ENCODE measurements at places on chromosomes 3 and 15.

- no peak for DNase-seq
These were observed 384 bp upstream of the LEKR1 start for GRCh38 chr3:156825795-156826143.

GRCh38 chr3:188689101-188689574, 482.6 kb upstream of the TPRG1 start:
- no peak for DNase-seq

DNA sequence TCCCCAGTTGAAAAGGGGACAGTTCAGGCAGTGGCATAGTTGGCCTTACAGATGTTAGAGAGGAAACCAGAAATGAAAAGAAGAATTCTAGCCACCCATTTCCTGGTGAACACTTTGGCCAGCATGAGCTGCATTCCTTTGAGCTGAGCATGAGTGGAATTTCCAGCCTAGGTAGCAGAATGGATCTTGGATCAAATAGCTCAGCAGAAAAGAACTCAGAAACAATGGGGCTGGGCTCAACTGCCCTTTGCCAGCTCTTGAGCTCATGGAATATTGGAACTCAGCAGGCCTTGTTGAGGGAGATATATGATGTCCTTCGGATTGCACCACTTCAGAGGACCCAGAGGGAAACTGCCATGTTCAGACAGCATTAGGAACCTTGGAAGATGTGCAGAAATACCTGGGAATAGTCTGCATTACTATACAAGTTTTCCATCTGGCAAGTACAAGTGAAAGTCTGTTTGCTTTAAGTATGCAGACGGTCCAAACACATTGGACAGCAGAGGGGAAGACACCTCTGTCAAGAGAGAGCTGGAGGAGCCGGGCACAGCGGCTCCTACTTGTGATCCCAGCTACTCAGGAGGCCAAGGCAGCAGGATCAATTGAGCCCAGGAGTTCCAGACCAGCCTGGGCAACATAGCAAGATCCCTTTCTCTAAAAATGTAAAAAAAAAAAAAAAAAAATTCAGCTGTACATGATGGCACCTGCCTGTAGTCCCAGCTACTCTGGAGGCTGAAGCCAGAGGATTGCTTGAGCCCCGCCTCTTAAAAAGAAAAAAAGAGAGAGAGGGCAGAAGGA, 3.1 kb upstream of the CDV3 start:
- DNase-seq: no peak

DNA sequence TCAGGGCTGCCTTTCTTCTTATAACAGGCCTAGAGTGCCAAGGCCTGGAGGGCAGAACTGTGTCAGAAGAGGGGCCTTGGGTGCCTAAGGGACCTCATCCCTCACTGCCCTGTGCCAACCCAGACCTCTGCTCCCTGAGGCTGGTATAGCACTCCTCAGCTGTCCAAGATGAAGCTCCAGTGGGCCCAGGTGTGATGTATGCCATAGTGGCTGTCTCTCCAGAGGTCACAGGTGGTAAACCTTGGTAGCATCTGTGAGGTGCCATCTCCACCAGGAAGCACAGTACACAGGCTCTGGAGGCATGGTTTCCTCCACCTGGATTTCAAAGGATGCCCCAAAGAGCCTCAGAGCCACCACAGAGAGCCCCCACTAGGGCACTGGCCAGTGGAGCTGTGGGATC, 12.3 kb upstream of the KLHL40 start:
- DNase-seq: no peak

DNA sequence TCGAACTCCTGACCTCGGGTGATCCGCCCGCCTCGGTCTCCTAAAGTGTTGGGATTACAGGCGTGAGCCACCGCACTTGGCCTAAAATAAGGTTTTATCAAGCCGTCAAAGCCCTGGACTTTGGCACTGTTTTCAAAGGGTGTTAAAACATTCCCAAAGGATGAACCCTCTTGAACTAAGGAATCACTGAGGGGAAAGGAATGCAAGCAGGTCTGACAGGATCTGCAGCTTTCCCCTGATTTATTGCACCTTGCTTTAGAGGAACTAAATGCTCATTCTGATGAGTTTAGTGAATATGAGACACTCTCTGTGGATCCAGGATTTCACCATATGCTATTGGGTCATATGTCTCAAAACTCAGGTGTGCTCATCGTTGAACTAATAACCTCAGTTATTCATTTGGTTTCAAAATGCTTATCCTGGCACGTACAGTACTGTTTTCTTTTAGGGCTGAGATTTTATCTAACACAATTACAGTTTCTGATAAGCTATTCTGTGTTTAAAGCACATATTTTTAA, 63.0 kb upstream of the TSC22D2 start:
- no peak for DNase-seq

DNA sequence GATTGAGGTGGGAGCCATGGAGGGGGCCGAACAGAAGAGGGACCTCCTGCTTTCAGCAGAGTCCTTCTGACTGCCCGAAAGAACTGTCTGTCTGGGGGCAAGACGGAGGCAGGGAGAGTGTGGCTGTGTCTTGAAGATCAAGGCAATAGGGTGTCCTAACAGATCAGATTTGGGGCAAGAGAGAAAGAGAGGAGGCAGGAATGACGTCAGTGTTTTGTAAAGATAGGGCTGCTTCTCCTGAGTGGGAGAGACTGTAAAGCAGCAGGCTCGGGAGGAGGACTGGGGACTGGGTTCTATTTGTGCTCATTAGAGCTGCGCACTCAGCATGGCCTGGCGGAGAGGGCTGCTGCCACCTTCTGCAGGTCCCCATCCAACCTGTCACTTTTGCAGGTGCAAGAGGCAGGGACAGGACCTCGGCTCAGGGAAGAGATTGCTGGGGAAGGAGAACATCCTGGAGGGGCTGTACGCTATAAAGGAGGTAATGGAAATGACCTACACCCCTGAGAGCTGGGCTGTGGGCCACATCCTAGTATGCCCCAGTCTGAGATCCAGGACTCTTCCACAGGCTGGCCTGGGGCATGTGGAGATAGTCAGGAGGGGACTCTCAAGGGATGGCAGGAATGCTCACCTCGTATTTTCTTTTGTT, 29.0 kb upstream of the FGD5 start:
- DNase-seq: no peak

- no peak for DNase-seq
These were observed 196.6 kb upstream of the IL12A start for GRCh38 chr3:159792070-159792469.

DNA sequence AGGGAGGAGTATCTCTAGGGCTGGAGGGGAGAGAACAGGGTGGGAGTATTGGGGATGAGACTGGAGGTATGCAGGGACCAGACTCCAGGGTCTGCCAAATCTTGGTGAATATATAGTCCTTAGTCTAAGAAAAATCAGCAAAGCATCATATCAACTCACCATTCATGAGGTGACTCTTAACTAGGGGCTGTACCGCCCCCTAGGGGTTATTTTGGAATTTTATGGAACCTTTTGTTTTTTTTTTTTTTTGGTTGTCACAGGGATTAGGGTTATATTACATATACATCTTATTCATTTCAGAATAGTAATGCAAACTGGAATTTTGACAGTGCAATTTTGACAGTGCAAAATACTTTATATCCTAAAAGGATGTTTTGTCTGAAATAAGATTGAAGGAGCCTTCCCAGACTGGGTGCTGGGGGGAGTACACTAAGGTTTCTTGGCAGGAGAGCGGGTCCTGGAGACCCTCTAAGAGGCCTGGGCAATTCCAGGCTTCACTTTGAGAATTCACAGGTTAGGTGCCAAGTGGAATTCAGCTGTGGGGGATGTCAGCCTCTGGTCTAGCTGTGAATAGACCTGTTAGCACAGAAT, 7.5 kb downstream of the CMTM7 start:
- no peak for DNase-seq

DNA sequence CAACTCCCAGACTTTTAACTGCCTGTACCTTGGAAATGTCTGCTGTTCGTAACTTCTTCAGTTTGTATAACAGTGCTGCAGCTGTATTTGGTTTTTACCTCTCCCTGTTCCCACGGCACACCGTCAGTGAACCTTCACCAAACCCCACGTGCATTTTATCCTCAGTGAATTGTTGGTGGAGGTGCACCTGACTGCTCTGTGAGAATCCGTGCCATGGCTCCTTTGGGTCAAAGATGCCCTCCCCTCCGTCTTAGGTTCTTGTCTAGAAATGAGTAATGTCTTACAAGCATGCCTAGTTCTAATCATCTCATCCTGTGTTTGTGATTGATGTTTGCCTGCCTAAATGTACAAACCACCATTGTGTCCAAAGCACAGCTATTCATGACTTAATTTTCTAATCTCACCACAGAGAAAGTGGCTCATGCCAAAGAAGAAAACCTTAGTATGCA, 28.2 kb downstream of the TPM1 start:
- no peak for DNase-seq

- DNase-seq: no peak
These were observed 194.4 kb downstream of the FEZF2 start for GRCh38 chr3:62178739-62179600.

DNA sequence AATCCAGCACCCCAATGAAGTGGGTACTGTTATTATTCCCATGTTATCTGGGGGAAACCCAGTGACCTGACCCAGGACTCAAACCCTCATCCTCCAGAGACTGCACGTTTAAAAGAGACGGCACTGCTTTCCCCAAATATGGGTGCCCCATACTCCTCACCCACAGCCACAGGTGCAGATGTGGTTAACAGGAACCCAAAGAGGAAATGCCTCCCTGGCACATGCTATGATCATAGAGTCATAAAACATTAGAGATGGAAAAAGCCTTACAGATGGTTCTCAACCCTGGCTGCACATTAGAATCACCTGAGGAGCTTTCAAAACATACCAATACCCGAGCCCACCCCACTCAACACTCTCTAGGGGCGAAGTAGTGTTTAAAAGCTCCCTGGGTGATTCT, 111.5 kb downstream of the SEMA5B start:
- no peak for DNase-seq

GRCh38 chr3:17494117-17494809, 248.2 kb downstream of the TBC1D5 start:
- no peak for DNase-seq

GRCh38 chr3:66411474-66411873, 89.3 kb downstream of the LRIG1 start:
- DNase-seq: no peak

DNA sequence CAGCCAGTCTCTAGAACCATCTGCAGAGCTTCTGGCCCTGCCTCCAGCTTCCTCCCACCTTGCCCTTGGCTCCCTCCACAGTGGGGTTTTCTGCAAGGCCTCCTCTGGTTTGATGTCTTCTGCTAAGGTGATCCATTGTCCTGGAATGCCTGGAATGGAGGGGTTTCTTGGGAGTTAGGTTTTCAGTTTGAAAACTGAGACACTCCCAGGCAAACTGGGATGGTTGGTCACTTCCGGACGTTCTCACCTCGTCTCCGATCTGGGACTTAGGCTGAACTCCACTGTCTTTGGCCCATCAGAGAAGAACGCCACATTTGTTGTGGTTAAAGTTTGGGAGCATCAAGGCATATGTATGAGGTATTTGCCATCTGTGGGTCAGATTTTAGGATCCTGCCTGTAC, 77.4 kb upstream of the KLHL25 start:
- no peak for DNase-seq

DNA sequence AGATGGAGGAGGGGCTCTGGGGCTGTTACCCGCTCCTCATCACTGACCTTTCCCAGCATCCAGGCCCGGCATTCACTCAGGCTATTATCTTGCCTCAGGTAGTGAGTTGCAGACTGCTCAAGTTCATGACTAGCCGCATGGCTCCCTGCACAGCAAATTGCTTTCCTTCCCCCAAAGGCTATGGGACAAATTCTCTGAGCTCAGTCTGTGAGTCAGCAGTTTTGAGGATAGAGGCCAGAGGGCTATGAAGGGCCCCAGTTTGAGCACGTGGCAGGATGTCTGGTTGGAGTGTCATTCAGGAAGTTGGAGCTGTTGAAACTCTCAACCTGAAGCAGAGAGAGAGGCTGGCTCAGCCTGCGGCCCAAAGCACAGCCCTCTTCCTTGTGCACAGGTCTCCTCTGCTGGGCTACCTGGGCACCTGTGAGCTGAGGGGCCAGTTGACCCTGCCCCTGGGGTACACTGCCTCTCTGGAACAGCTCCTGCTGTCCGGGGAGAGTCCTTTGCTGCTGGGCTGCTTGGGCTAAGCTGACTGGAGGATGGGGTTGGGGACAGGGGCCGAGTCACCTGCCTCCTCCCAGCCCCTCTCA, 7.9 kb downstream of the FAH start:
- no peak for DNase-seq

- DNase-seq: no peak
These were observed 19.5 kb downstream of the PRKCD start for GRCh38 chr3:53180305-53181023.

DNA sequence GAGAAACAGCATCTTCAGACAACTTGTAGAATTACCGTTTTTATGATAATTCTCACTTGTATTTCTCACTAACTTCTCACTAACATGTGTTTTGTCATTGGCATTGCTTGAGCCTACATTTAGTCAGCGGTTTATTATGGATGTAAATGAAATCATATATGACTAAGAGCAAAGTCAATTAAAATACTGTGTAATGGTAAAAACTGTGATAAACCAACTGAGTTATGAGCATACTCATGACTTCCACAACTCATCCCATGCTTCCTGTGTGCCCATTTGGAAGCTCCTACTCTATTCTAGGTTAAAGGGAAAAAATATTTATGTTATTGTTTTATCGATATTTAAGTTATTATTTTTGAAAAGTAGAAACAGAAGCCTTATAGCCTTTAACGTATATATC, 12.8 kb downstream of the PXK start:
- no peak for DNase-seq

DNA sequence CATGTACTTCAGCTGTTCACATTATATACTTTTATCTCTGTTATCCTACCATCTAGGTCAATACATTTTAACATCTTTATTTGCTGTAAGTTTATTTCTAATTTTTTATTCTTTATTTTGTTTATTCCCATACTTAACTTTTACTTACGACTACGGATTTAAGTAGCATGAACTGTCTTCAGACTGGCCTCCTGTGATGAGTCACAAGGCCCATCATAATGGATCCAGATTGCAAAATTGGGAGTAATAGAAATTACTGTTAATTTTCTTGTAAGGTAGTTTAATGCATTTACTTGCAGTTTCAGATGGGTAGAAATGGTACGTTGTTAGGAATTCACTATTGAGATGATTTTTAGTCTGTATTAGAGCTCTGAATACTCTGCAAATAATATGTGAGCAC, 45.9 kb downstream of the PPARG start:
- no peak for DNase-seq

GRCh38 chr15:70080347-70080746, 17.4 kb downstream of the TLE3 start:
- DNase-seq: no peak

GRCh38 chr3:168336276-168336675, 240.6 kb upstream of the GOLIM4 start:
- DNase-seq: no peak

- no peak for DNase-seq
These were observed 42.9 kb upstream of the RPL32 start for GRCh38 chr3:12884186-12884680.

- DNase-seq: no peak
These were observed 51.3 kb upstream of the KPNA4 start for GRCh38 chr3:160616716-160617115.

Measured in DMS79 (cell line).